ENCODE measurements at places on chromosomes 16 and 17. TPM values are rescaled to one million over a fixed set of nuclear protein-coding genes. Genes with fewer than 3 reads are reported as not detected.

The PSME3 gene
- polyA plus RNA-seq: 103 TPM

The ZFP3 gene
- polyA plus RNA-seq: 4.5 TPM

The WDR81 gene
- polyA plus RNA-seq: 8.5 TPM

The RHBDF1 gene
- polyA plus RNA-seq: 36.9 TPM

The KRT31 gene
- polyA plus RNA-seq: not detected

The FOXC2 gene
- 1.3 TPM for polyA plus RNA-seq

The KRT36 gene
- polyA plus RNA-seq: not detected

The FASN gene
- polyA plus RNA-seq: 58.4 TPM

The NPIPB13 gene
- 9.8 TPM for polyA plus RNA-seq

The EFCAB13 gene
- polyA plus RNA-seq: 2.9 TPM

The CES1 gene
- 5.8 TPM for polyA plus RNA-seq

The BAIAP3 gene
- 6.8 TPM for polyA plus RNA-seq

The KRT17 gene
- 0.07 TPM for polyA plus RNA-seq

The ARHGDIA gene
- 97.2 TPM for polyA plus RNA-seq

The TMEM235 gene
- polyA plus RNA-seq: not detected

The UTS2R gene
- not detected for polyA plus RNA-seq

The PLXDC1 gene
- 7.3 TPM for polyA plus RNA-seq

The TK1 gene
- 2.6 TPM for polyA plus RNA-seq

The TBC1D3C gene
- 0.88 TPM for polyA plus RNA-seq

The MT1E gene
- polyA plus RNA-seq: 268 TPM

The USP43 gene
- 0.03 TPM for polyA plus RNA-seq

The DOC2B gene
- polyA plus RNA-seq: 2.5 TPM

The SMARCE1 gene
- 48.6 TPM for polyA plus RNA-seq

Data from heart right ventricle (tissue), 16 donors.